Stimulated activated CD4-positive, alpha-beta T cell treated with anti-CD3 and anti-CD28 coated beads, Interleukin-1b, Interleukin-23, amount 100 ng/mL, for 1 hour (primary cell): ENCODE measurements at places on chromosomes 2 and 18.

GRCh38 chr2:106085181-106085940, 108.7 kb downstream of the UXS1 start:
- DNase-seq, result no peak

GRCh38 chr2:7904319-7904718, 777.5 kb upstream of the ID2 start:
- no peak for DNase-seq

GRCh38 chr2:128639120-128639477, 320.4 kb upstream of the HS6ST1 start:
- no peak for DNase-seq

GRCh38 chr2:46351750-46352138, 54.5 kb downstream of the EPAS1 start:
- peak; percentile 11 for DNase-seq

DNA sequence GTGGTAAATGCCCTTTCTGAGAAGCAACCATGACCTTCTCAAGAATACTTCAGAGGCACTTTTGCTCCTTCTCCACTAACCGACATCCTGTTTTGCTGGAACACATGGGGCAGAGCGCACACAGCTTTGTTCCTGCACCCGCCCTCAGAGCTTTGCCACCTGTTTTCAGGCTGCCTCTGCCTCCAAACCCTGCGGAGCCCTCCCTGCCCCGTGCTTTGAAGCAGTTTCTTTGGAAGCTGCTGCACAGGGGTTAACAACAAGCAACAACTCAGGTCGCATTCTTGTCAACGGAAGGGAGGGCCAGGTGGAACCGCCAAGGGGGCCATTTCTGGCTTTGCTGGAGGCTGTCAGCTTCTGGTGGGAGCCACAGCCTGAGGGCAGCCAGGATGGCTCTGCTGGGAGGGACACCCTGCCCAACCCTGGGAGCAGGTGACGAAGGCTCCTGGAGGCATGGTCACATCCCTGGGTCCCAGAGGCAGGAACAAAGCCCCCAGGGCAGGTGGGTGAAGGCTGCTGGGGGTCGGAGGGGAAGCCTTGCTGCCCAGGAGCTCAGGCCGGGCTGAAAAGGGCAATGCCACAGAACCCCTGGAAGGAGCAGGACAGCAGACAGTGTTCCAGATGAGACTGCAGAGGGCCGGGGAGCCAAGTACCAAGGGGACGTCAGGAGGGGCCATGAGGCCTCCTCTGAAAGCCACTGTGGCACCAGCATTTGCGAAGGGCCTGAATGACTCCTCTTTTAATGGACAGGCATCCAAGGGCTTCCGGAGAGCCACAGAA, 46.8 kb downstream of the MRPS5 start:
- DNase-seq, result no peak

DNA sequence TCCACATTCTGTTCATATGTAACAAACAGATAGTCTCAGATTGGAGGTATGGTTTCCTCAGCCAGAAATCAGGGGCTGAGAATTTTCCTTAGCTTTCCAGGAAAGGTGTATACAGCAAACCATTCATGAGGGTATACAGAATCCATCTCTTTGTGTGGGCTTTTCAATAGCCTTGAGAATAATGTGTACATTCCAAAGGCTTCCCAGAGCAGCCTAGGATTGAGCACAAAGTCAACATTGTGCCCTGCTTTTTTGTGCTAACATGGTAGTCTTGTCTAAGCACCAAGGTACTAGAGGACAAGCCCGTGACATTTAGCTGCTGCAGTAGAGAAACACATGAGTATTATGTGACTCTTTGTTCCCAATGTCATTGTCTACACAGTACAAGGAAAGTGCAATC, 322.1 kb upstream of the TANK start:
- DNase-seq, result no peak

- no peak for DNase-seq
Observed at GRCh38 chr18:8426401-8426800, 182.8 kb upstream of the RAB12 start.

- DNase-seq, result no peak
Observed at GRCh38 chr18:22703883-22704585, 229.1 kb upstream of the RBBP8 start.

GRCh38 chr2:34979148-34979547, 1376.4 kb upstream of the CRIM1 start:
- DNase-seq, result no peak

- DNase-seq, result no peak
Observed at GRCh38 chr2:171330155-171330956, 103.4 kb downstream of the METTL8 start.

DNA sequence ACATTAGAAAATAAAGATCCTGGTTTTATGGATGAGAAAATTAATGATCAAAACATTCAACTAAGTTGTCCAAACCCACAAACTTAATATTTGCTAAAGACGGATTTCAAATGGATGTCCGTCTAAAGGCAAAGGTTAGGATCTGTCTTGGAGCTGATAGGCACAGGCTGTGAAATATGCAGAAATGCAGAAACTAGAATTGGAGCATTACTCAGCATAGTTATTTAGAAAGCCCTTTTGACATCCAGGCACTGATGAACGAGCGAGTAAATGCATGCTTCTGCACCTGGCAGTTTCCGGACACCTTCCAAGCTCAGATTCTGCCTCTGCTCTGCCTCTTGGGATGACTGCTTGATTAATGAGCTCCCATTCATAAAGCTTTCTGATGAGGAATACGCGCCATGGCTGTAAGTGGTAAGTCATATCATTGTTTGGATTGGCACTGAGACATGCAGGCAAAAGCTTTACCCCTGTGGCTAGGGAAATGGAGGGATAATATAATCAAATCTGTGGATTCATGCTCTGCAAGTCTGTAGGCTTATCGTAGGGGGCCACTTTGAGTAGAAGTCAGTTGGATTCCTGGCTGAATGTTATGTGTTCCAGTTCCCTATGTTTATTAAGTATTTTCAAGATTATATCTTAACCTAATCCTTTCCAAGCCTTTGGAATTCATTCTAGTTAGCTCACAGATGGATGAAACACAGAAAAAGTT, 2176.3 kb upstream of the CELF4 start:
- no peak for DNase-seq

- no peak for DNase-seq
Observed at GRCh38 chr18:57294547-57294946, 57.8 kb upstream of the ST8SIA3 start.

DNA sequence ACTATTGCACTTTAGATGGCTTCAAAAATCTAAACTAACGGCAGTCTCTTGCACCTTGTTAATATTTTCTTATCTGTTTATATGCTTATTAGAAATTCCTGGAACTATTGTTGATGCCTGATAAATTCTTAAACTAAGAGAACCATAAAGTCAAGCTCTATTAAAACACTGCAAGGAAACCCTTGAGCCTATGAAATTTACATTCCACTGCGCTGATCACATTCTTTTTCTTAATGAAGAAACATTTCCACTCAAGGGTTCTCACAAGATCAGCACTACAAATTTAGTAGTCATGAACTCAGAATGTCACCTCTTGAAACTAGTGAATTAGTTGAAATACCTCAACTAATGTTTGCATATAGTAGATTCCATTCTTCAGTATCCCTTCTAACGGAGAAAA, 331.8 kb upstream of the SLC8A1 start:
- DNase-seq, result no peak

DNA sequence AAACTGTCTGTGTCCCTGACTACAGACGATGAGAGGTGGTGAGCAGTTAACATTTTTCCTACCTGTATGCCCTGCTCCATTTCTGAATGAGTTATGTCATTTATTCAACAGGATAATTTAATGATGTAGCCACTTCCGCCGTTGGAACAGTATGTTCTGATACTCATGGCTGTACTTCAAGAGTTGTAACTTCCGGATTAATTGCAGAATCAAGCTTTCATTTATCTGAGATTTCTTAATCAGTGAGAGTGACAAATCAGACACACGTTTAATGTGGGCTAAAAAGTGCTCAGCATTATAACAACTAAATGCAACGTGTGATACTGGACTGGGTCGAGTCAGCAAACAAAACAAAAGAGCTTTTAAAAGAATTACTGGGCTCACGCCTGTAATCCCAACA, 107.7 kb downstream of the KCTD1 start:
- no peak for DNase-seq

DNA sequence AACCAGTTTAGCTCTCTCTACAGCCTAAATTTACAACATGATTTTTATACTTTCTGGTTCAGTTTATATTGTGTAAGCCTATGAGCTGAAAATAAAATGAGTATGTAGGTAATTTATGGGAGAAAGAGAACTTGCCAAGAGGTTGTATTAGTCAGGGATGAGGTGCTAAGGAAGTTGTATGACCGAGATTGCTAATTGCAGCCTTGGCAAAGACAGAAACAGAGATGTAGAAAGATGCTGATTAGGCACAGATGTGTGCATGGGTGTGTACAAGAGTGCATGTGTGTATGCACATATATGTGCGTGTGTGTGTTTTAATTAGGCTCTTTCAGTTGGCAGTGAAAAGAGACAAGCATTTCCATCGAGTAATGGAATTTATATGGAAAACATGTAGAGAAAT, 213.9 kb downstream of the FBXO15 start:
- no peak for DNase-seq

GRCh38 chr2:106701203-106702022, 184.6 kb downstream of the ST6GAL2 start:
- DNase-seq, result no peak

DNA sequence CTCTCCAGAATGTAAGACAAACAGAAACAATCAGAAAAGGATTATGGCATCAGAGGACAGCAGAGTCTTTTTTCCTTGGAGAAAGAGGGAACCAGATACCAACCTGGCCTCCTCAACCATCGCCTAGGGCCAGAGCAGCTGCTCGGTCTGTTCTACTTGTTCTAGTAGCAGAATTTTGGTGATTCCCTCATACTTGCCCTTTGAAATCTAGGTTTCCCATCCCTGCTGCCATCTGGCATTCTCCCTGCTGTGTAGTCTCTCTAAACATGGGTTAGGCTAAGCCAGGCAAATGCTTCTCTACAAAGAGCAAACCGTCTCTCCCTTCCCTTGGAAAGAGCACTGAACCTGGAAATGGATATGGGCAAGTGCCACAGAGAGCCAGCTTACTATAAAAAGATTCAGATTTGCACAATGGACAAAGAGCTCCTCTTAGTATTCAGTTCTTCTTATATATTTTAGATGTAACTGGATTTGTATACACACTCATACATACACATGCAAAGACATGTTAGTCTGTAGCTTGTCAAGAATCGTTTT, 208.6 kb upstream of the ST6GAL2 start:
- no peak for DNase-seq

DNA sequence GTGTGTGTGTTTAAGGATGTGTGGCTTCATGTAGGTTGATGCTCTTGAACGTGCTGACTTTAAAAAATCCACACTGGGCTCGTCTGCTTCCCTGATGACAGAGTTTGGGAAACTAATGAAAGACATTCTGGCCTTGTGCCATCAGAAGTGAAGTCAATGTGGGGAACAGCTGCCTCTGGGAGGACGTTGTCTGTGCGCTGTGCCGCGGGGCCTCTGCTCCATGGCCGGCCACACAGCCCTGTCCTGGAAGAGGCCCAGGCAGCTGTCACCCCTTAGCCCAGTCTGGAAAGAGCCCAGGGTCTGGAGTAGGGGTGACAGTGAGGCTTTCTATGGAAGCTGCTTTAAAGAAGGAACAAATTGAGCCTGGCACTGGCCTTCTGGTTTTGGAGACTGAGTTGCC, 155.8 kb downstream of the SH3RF3 start:
- DNase-seq, result no peak

DNA sequence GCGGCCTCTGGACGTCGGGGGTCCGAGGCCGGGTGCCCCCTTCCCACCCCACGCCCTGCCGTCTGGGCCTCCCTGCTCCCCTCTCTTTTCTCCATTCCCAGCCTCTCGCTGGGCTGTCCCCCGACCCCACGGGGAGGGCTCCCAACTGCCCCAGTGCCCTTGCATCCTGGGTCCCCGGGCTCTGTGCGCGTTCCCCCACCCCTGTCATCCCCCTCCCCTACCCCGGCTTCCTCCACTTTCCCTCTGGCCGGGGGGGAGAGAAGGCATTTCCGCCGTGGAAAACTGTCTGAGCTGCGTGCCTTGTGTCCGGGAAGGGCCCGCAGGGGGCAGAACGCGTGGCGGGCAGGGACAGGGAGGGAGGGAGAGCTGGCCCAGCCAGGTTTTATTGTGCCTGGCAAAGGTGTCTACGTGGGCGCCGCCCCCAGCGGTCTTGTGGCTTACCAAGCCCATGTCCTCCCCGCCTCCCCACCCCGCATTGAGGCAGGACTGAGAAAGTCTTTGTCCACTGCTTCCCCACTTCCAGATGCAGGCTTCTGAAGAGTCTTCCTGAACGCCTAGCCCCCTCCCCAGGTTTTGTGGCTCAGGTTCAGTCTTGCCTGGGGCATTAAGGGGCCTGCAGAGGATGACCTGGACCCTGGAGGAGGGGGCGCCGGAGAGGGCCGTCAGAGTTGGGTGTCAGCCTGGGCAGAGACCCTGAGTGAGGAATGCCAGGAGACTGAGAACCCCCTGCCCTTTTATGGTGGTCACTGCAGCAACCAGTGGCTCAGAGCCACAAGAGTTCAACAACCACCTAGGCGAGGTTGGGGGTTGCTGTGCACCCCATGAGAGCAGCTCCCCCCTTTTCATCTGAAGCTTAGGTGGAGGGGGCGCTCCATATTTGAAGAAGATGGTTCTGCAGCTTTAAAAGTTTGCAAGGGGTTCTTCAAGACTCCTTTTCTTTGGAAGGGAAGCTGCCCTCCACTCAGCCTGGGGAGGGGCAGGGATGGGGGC, 1.3 kb downstream of the ITM2C start:
- no peak for DNase-seq
